ENCODE measurements at places on chromosomes 1 and 21. TPM values are rescaled to one million over a fixed set of nuclear protein-coding genes. Genes with fewer than 3 reads are reported as not detected.

GRCh38 chr1:245298781-245299180, 144.0 kb downstream of the KIF26B start:
- DNase-seq: no peak

DNA sequence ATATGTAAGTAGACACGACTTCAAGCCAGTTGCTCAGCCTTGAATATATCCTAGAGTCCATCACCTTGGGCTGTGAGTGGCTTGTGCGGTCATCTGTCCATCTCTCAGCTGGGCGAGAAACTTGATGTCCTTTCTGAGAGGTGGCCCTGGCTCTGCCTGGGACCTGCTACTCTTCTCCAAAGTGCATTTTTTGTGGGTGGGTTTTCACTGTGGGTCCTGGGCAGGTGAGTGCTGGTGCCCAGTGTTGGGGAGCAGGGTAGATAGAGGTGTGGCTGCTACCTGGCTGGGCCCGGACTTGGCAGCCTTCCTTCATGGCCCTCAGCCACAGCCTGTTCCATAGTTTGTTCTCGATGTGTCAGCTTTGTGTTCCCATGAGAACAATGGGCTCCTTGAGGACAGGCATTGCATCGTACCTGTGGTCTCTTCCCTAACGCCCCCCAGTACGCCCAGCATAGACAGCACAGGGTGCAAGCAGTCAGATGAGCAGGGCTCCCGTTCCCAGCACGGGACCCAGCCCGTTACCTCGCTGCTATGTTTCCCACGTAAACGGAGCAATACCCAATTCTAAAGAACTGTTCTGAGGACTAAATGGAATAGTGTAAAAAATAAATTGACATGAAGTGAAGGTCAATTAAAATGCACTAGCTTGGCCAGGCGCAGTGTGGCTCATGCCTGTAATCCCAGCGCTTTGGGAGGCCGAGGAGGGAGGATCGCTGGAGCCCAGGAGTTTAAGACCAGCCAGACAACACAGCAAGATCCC, 877 bp upstream of the SLX9 start:
- no peak for DNase-seq

- no peak for DNase-seq
Observed at GRCh38 chr1:32768110-32768850, 48.9 kb downstream of the YARS1 start.

GRCh38 chr1:81340239-81340638, 460.5 kb upstream of the ADGRL2 start:
- no peak for DNase-seq

CATSPER4 gene
- total RNA-seq: not detected

- no peak for DNase-seq
Observed at GRCh38 chr1:90706437-90707362, 10.4 kb downstream of the BARHL2 start.

DNA sequence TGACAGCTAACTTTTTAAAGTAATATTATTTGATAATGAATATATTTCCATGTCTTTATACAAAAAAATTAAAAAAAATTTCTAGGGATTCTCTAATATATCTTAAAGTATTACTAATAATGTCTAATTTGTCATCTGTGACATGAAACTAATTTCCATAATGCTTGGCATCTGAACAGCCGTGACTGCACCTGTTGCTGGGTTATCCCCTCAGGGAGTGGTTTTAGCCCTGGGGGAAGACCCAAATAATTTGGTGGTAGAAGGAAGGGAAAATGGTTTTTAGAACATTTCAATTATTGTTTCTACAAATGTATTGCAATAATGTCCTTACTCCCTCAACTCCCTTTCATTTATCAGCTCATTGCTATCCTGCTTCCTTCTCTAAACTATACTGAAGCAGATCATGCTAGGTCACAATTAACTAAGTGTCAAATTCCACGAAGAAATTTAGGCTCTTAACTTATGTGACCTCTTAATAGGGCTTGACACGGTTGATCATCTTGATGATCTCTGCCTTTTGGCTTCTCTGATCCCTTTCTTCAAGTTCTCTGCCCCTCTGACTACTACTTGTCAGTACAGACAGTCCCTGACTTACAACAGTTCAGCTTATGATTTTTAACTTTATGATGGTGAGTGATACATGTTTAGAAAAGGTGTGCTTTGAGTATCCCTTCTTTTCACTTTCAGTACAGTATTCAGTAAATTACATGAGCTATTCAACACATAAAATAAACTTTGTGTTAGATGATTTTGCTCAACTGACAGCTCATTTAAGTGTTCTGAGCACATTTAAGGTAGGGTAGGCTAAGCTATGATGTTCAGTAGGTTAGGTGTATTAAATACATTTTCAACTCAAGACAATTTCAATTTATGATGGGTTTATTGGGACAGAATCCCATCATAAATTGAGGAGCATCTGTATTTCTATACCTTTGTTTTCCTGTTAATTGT, 26.4 kb upstream of the DPH5 start:
- DNase-seq: no peak

DNA sequence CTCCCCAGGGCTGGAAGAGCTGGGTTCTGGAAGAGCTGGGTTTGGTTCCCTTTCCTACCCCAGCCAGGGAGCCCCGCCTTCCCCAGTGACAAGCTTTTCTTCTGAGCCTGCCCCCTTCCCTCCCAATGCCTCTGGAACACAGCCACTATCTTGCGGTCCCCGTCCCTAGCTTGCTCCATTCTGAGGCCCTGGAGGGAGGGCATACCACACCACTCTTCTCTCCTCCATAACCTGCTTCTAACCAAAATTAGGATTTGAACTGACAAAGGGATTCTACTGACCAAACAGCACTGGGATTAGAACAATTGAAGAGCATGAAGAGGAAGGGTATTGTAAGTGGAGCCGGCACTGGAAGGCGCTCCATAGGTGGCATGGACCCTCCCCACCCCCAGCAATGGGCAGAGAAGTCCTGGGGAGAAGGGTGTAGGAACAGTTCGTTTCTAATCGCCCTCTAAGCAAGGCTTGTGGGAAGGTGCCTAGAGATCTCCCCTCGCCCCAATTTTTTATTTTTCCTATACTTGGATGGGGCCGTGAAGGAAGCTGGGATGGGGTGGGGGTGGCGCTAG, 690 bp downstream of the C1orf216 start:
- DNase-seq: peak; percentile 20

G0S2 gene
- total RNA-seq: 4.6 TPM

RGS18 gene
- total RNA-seq: 2.4 TPM

GRCh38 chr1:248618878-248619277, 16.0 kb downstream of the OR2T11 start:
- DNase-seq: peak; percentile 62

RNU1-3 gene
- 1,358 TPM for total RNA-seq

- DNase-seq: no peak
Observed at GRCh38 chr1:168298446-168298845, 17.8 kb downstream of the TBX19 start.

DNA sequence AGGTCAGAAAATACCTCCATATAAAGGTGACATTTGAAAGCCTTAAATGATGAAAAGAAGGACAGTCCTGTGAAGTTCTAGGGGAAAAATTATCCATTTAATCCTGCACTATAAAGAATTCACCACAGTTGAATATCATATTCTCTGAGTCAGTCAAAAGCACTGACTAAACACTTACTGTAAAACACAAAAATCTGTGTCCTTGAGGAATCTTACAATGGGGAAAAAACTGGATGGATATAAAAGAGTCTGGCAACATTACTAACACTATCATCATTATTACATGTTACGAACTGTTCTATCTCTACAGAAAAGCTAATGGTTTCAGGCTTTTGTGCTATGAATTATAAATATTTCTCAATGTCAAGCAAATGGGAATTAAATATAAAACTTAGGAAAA, 42.4 kb upstream of the HP1BP3 start:
- DNase-seq: no peak

LAMC1 gene
- total RNA-seq: 140 TPM

- DNase-seq: no peak
Observed at GRCh38 chr1:180198196-180198595, 31.9 kb upstream of the LHX4 start.

ZMPSTE24 gene
- total RNA-seq: 64.8 TPM

CFAP74 gene
- not detected for total RNA-seq

ASCL5 gene
- 0.12 TPM for total RNA-seq

DNA sequence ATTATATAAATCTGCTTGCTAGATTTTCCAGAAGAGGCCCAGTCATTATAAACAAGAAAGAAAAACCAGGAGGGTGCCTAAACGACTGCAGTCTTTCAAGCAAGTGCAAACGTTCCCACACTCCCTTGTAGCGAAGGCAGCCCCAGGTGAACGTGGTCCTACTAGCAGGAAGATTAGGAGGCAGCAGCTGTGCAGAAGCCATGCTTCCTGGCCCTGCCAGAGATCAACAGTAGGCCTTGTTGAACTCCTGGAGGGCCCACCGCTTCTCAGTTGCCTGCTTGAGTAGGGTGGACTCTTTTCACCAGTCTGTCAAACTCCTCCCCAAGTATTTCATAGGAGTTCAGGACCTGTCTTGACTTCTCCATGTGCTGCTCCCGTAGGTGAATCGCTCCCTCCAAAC, 163.0 kb upstream of the GORAB start:
- no peak for DNase-seq

S100A1 gene
- total RNA-seq: 3.3 TPM

DCDC2B gene
- total RNA-seq: not detected

DNA sequence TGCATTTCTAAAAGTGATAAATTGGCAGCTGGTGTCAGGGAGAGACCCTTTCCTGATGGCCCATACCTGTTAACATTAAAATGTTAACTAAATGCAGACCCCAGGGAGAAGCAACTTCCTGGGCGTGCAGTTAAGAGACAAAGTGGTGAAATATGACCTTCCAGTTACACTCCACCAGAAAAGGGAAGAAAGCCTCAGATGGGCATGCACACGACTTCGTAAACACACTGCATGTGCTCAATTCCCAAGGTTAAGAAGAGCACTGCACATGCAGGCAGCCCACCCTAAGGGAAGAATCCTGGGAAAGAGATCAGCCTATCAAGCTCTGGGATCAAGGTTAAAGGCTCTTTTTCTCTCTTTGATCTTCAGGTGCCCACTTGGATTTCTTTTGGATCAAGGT, 9.7 kb upstream of the GBP6 start:
- no peak for DNase-seq

DNA sequence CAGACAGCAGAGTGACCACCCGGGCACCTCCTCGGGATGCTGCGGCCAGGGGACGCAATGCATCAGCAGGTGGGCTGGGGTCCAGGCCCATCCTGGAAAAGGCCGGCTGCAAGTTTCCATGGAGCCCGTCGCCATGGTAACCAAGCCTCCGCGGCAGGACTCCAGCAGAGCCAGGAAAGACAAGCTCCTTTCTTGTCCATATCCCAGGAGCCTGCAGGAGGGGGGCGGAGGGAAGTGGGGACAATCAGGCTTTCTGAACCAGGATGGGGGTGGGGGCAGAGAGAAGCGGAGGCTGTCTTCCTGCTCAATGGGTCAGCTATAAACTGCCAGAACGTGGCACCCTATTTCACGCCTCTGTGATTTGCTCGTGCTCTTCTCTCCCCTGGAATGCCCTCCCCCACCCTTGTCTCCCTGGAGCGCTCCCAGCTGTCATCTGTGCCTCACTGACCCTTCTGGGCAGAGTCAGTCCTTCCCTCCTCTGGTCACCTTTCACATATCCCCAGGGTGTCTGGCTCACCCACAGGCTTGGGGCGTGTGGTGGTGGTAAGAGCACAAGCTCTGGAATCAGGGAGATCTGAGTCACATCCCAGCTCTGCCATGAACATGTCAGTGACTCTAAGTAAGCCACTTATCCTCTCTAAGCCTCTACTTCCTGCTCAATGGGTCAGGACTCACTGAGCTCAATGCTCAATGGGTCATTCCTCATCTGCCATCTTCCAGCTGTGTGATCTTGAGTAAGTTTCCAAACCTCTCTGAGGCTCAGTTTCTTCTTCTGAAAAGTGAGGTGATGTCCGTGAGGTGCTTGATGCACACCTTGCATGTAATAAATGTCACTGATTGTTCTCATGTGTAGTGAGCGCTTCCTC, 58.9 kb upstream of the LAPTM5 start:
- DNase-seq: peak; percentile 44

PRPF38A gene
- total RNA-seq: 31.4 TPM

DNA sequence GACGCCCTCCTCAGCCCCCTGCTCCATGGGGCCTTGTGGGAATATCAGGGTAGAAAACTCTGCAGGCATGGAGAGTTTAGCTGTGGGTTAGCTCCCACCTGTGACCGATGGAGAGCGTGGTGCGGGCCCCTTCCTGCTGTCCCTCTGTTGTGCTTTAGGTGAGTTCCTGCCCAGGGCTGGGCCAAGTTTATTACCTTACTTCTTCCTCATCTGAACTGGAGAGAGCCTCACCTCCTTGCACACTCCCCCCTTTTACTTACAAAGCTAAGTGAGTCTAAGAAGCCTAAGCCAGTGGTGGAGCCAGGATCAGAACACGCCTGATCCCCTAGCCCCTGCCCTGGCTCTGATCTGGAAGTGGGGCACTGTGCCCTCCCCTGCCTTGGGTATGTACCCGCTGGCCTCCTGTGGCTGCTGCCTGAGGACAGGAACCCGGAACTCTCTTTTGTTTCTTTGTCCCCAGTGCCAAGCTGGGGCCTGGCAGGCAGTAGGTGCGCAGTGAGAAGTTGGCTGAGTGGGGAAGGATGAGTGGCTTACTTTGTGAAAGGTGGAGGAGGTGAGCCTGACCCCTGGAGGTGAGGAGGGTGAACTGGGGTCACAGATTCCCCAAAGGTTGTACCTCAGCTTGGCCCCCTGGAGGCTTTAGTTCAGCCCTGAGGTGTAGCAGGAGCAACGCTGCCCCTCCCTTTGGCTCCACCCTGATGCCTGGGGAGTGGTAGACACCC, 32.9 kb downstream of the ARHGEF10L start:
- DNase-seq: no peak

DNA sequence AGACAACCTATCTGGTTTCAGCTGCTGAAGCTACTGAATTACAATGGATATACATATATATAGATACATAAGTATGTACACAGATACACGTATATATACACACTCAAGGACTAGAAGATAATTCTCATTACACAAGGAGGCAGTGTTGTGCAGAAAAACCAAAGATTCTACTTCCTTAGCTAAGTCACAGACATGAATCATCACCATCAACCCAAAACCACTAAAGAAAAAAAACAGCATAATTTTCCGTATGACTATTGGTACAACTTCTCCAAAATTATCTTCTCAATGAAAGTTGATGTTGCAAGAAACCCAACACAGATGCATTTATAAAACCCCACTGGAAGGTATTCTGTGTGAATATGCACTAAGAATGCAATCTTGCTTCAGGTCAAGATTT, 36.8 kb upstream of the RPF1 start:
- DNase-seq: no peak

DNA sequence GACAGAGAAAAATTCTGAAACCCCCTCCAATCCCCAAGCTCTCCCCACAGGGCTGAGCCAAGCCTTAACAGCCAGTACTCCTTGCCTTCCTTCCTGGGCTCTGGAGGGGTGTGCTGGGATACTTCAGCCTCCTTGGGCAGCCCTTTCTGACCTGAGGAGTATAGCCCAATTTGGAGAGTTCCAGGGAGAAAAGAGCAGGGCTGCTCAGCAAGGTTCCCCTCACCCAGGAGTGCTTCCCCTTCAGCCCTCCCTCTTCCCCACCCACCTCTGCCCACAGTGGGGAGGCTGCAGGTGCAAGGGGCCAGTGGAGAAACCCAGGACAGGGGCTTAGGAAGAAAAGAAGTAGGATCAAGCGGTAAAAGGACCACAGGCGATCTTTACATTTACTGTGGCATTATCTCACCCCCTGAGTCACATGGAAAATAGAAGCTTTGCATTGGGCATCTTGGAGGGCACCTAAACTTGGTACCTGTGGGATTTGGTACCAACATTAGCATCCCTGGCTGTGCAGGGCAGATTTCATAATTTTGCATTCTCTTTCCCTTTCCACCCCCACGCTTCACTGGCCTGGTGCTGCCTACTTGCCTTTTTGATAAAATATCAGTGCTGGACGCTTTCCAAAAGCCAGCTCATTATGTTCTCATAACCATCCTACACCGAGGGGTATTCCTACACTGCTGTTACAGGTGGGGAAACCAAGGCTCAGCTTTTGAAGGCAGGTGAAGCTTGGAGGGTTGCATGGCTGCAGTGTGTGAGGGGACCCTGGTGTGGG, 2.8 kb upstream of the ADORA1 start:
- no peak for DNase-seq

MYBPH gene
- total RNA-seq: not detected

Measured in mucosa of gallbladder (tissue), 1 donor.